ENCODE measurements at places on chromosomes 11 and 22.

- no peak for DNase-seq
These were observed 98.4 kb downstream of the ZNF280B start for GRCh38 chr22:22410121-22410520.

- DNase-seq: no peak
These were observed 94.0 kb upstream of the SEZ6L start for GRCh38 chr22:26075251-26075650.

GRCh38 chr11:125123947-125124617 lies 12.7 kb upstream of the TMEM218 start:
- DNase-seq: peak; percentile 71

GRCh38 chr11:91243630-91244029 lies 981.0 kb upstream of the FAT3 start:
- DNase-seq: no peak

GRCh38 chr11:43746670-43747069 lies 66.1 kb downstream of the HSD17B12 start:
- DNase-seq: no peak

GRCh38 chr11:64451856-64452255 lies 92.9 kb downstream of the RPS6KA4 start:
- no peak for DNase-seq

- DNase-seq: peak; percentile 16
These were observed 34.6 kb downstream of the SLC6A5 start for GRCh38 chr11:20634044-20634443.

DNA sequence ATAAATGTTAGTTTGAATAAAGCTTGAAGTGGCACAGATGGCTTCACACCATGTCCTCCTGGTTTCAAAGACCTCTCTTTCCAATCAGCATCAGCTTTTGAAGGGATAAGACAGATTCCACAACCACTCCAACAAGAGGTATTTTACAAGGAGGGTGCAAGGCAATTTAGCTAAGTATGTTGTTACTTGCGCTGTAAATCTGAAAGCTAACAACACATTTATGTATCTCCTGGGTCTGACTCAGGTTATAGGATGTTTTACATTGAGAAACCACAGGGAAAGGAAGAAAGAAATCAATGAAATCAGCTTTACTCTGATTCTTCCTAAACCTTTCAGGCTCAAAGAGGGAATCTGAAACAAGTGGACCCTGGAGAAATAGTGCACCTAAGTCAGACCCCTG lies 12.1 kb downstream of the CWC15 start:
- DNase-seq: no peak

GRCh38 chr11:27118371-27118770 lies 77.8 kb downstream of the BBOX1 start:
- DNase-seq: no peak

DNA sequence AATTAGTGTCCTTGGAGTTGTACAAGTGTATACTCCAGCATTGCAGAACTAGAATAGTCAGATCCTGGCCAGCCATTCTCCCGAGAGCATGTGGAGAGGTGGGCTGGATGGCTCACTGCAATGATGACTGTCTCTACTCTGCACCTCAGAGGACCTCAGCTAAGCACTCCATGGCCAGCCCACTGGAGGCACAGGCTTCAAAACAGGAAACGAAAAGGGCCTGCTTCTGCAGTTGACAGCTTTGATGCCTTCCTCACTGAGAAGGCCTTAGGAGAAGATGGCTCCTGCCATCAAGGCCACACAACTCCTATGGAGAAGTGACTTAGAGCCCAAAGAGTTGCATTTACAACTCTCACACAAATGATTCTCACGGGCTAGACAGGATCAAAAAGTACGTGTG lies 9.1 kb downstream of the POLD4 start:
- no peak for DNase-seq

GRCh38 chr11:33724644-33725035 lies 11.6 kb downstream of the CD59 start:
- DNase-seq: peak; percentile 88

DNA sequence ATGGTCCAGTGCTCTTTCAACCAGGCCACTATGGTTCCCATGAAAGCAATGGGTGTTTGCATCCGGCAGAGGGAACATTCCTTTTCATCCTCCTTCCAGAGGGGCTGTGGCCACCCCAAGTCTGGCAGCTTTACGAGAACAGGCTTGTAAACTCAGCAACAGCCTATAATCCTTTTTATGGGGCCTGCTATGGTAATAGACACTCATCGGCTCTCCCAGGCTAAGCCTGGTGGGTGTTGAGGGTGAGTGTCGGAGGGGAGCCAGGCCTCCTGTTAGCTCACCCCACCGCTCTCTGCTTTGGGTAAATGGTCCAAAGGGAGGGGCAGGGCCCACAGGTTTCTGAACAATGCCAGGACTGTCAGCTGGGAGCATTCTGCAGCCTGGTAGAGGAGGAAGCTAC lies 111.6 kb upstream of the CD82 start:
- DNase-seq: no peak

DNA sequence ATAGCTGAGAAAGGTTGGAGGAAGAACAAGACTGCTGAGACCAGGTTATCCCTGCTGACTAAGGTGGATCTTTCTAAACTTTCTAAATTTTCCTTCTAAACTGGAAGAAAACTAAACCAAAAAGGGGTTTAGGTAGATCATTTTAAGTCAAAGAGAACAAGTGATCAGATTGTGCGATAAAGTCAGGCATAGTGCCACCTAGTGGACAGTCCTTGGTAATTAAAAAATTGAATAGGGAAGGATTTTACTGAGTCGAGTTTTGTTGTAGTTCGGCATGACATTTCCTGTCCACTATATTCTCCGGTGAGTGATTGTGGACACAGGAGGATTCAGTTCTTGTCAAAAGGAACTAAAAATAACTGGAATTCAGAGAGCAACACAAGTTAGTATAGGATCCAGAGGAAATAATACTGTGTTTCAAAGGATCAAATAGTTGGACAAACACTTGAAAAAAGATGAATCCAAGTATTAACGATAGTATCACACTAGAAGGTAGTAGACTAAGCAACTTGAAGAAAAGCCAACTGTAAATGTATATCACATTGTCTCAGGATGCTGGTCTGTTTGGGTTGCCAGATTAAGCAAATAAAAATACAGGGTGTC lies 1236.4 kb downstream of the FAM181B start:
- peak; percentile 72 for DNase-seq

GRCh38 chr11:59839615-59840014 lies 5.7 kb downstream of the CBLIF start:
- no peak for DNase-seq

DNA sequence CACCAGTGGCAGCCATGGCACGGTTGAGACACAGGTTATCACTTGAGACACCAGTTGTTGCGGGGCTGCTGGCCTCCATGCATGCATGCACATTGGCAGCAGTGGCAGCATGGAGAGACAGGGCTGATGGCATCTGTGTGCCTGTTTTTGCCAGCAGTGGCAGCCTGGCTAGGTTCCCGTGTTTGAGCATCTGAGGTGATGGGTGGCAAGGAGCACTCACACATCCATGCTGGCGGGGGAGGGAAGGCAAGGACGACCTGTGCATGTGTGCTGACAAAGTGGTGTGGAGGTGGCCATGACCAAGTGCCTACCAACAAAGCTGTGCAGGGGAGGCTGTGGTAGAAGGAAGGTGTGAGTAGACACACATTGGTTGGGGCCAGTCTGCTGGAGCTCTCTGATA lies 133.5 kb downstream of the CNTN5 start:
- peak; percentile 51 for DNase-seq

DNA sequence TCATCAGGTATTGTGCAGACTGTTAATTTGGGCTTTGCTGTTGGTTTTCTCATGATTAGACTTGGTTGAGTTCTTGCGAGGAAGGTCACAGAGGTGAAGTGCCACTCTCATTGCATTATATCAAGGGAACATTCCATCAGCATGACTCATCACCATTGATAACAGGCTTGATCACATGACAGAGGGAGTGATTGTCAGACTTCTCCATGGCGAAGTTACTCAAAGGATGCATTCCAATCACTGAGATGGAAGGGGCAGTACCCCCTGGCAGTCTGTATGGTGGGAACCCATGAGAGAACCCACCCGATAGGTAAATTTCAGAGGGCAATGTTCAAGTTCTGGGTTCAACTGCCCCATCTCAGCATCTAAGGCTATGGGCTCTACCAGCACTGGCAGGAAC lies 19.4 kb upstream of the P2RY2 start:
- no peak for DNase-seq

GRCh38 chr11:25981998-25982397 lies 349.9 kb upstream of the ANO3 start:
- DNase-seq: no peak

- no peak for DNase-seq
These were observed 237.3 kb upstream of the NCAM1 start for GRCh38 chr11:112723676-112724495.

DNA sequence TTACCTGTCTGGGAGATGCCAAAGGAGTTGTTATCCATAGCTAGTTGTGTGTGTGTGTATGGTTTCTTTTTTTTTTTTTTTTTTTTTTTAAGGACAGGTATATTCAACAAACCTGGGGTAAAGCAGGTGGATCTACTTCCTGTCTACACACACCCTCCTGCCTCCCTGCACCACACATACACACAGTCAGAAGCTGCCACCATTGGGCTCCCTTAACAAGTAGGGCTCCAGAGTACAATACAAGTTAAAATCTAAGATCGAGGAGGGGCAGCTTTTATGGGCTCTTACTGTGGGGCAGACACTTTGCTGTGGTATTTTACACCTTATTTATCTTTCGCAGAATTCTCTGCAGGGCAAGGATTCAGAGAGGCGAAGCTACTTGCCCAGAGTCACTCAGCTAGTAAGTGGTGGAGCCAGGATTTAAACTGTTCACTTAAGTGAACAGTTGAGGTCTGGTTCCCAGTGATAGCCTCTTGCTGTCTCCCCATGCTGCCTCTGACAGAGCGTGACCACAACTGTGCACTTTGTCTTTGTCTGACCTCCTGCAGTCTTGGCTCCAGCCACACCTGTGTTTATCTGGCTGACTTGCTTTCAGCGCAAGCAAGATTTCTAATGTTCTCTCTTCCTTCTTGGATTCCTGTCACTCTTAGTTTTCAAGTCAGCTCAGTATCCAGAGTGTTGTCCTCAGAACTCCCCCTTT lies 135.0 kb downstream of the CSNK2A3 start:
- no peak for DNase-seq

- DNase-seq: no peak
These were observed 27.0 kb upstream of the LRRC4C start for GRCh38 chr11:41486424-41486823.

- DNase-seq: no peak
These were observed 116.7 kb upstream of the TIMP3 start for GRCh38 chr22:32684822-32685187.

GRCh38 chr11:106770489-106771085 lies 247.7 kb downstream of the GUCY1A2 start:
- DNase-seq: no peak

DNA sequence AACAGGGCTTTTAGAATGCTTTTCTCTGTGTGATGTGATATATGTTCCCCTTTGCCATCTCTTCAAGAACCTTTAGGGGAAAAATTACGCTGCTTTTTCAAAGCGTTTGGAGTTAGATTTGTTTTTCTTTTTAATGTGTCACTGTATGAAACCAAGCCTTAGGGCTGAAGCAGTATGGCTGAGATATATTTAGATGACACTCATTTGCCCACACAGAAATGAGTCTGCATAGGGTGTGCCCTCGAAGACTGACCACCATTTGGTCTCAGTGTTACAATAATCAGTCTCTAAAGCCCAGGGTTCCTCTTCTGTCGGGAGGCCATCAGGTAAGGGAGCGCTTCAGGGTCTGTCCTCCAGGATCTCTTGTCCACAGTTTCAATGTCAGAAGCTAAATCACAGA lies 213.0 kb upstream of the NCAM1 start:
- no peak for DNase-seq

Measured in NCI-H446 (cell line).